Stimulated activated CD4-positive, alpha-beta T cell treated with anti-CD3 and anti-CD28 coated beads, Interleukin-12 subunit alpha, Interleukin-12 subunit beta, amount 100 ng/mL, for 24 hours (primary cell): ENCODE measurements at places on chromosomes 4 and X.

DNA sequence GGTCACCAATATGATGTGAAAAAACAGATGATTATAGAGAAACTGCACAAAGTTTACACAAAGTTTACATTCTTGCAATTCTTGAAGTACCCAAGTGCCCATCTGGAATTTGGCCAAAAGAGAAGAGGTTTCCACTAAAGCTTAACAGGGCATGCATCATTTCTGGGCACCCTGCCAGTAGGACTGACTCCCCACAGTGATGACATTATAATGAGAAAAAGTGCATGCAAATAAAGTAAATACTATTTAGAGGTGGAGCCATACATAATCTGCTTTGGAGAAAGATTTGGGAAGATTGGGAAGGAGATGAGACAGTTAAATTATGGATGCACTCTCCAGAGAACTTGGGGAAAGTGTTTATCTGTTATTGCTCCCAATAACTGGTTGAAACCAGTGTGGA, 93.7 kb upstream of the TRPC3 start:
- no peak for DNase-seq

- no peak for DNase-seq
Observed at GRCh38 chr4:170776983-170777382, 687.2 kb upstream of the AADAT start.

GRCh38 chr4:88054901-88055300, 47.5 kb downstream of the PKD2 start:
- no peak for DNase-seq

DNA sequence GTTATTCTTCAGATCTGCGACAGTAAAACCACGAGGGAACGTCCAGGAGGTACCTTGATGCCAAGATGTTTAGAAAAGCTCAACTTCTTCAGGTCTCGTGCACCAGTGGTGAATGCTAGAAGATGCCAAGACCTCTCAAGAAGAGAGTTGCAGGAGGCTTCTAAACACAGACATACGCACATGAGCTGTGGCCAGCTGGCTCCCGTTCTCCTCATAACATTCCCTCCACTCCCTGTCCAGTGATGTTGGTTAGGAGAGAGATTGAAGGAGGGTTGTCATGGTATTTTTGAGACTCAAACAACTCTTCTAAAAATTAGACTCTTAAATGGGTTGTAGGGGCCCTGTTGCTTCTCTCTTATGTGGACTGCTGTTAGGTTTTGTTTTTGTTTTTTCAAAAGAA, 184.3 kb downstream of the QDPR start:
- no peak for DNase-seq

GRCh38 chrX:152819732-152820131, 10.8 kb downstream of the CETN2 start:
- no peak for DNase-seq

- no peak for DNase-seq
Observed at GRCh38 chr4:42605264-42605663, 51.6 kb downstream of the ATP8A1 start.

DNA sequence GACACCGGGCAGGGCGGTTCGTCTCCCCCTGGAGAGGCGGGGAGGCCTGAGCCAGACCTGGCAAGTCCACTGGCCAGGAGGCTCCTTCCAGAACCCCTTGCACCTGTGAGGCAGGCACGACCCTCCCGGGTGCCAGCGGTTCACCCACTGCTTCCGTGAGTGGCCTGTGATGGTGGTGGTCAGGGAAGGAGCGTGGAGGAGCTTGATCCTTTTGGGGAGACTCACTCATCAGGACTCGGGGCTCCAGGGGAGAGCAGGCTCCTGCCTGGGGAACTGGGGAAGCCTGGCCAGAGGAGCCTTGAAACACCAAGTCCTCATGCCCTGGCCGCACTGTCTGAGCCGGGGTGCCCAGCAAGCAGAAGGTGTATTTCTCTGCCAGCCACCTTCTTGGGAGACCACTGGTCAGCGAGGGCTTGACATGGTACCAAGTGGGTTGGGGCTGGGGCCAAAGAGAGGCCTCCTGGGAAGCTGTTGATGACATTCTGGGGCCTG, 860 bp downstream of the FAM50A start:
- no peak for DNase-seq

DNA sequence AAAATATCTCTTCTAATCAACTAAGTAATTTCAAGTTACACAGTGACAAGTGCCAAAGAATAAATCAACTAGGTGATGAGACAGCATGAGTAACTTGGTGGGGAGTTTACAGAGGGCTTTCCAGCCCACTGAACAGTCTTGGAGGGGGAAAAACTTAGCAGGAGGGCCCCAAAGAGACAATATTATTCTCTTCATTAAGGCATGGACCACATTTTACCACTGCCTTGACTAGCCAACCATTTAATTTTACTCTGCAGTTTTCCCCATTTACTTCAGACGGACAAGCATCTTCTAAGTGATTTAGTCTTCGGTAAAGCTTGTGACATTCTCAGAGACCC, 25.3 kb upstream of the GATB start:
- no peak for DNase-seq

DNA sequence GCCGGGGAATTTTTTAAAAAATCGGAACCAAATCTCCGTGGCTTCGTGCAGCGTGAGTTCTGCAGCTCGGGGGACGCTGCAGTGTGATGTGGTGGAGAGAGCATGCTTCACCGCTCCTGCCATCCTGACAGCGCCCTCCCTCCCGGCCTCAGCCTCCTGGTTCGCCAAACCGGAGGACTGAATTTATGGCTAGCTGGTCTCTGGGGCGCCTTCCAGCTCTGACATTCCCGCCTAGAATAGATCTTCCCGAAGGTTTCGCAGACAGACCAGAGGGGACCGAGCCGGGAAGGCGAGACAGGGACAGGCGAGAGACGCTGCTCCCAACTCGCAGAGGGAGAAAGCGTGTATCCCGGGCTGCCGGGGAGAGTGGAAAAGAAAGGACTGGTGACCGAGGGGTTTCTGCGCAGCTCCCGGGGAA, 25.9 kb downstream of the HOPX start:
- no peak for DNase-seq
